ENCODE measurements at places on chromosomes 13 and 19.

- DNase-seq: no peak
Measured at GRCh38 chr19:39419003-39419402, 6.5 kb downstream of the PLEKHG2 start.

GRCh38 chr13:93740334-93740733, 513.7 kb downstream of the GPC6 start:
- no peak for DNase-seq

DNA sequence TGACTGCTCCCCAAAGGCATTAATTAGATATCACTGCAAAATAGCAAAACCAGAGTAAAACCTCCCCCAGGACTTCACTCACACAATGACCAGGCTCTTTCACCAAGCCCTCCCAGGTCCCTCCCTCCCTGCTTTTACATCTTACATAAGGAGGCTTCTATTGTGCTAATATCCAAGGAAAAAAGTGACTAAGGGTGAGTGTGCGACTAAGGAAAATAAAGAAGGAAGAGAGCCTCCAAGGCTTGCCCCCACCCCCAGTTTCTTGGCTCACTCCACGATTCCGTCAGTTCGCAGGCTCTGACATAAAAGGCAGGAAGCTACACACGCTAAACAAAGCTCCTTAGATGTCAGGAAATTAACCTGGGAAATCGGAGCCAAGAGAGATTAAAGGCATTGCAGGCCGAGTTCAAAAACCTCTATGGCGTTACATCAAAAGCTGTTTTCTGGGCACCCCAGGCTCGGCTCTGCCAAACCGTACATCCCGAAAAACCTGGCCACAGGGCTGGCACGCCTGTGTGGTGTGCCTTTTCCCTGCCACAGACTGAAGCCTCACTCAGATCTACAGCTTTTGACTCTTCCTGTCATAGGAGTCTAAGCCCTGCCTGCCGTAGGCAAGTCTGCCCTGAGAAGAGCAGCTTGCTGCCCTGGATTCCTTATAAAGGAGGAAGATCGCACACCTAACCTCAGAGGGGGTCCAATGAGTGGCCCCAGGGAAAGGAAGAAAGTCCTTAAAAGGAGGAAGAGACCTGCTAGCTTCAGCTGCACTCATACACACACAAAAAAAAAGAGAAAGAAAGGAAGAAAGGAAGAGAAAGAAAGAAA, 67.0 kb upstream of the SERP2 start:
- no peak for DNase-seq

DNA sequence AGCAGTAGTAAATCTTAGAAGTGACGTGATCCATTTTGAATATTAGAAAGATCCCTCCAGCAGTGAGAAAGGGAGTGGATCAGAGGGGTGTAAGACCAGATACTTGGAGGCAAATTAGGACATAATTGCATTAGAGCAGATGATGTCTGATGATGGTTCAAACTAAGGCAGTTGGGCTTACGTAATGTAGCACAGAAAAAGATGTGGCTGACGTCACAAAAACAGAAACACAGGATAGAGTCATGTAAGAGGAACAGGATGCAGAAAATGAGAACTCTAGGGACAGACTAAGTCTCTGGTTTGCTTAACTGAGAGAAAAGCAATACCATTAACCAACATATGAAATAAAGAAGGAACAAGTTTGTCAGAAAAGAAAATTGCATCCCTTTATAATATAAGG, 392.5 kb upstream of the DACH1 start:
- DNase-seq: no peak

GRCh38 chr19:30004403-30004802, 62.4 kb downstream of the URI1 start:
- no peak for DNase-seq

DNA sequence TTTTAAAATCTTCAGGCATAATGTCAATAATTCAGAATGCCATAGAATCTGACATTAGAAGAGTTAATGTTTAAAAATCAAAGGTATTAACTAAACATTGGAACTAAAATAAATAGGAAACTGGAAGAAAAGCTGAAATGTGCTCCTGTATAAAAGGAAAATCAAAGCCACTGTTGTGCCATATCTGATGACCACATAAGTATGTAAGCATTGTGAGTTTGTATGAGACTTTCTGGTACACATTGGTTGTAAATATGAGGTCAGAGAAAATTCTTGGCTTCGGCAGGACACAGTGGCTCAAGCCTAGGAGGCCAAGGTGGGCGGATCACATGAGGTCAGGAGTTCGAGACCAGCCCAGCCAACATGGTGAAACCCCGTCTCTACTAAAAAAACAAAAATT, 48.3 kb upstream of the INTS6 start:
- DNase-seq: no peak

DNA sequence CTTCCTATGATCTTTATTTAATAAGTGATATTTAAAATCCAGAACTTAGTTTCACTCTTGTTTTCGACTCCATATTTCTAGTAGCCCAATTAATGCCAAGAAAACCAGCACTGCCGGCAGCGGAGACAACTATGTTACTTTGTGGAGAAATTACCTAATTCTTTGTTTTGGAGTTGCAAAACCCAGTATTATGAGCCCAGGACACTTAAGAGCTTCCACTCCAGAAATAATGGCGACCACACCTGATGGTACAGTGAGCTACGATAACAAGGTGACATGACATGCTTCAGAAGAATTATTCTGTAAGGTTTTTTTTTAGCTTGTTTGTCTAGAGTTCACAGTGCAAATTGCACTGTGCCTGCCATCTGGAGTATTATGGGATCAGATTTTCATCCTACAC, 136.4 kb downstream of the ZAR1L start:
- DNase-seq: no peak

DNA sequence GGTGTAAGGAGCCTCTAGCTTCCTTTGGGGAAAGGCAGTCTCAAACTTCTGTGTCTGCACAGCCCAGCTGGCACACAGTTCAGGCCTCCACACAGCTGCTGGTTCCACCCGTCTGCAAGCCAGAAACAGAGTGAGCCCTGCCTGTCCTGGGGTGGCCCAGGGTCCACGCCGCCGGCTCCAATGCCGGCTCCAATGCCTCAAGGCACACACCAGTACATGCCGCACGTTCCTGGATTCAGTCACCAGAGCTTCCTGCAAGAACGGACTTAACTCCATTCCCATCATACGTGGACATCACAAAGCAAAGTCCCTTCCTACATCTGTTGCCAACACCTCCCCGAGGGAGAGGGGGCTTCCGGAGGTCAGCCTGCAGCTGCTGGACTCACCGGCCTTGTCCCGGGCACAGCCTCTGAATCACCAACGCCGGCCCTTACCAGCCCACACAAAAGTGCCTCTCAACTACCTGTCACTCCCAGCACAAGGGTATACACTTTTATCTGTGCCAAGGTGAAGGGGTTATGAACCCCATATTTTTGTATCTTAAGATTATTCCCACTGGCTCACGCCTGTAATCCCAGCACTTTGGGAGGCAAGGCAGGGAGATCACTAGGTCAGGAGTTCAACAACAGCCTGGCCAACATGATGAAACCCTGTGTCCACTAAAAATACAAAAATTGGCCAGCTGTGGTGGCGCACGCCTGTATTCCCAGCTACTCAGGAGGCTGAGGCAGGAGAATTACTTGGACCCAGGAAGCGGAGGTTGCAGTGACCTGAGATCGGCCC, 8.5 kb downstream of the SH3GL1 start:
- DNase-seq: no peak

- DNase-seq: peak; percentile 25
Measured at GRCh38 chr19:33302175-33302973, at the start of gene CEBPA. CEBPA (minus strand) TSS chr19:33302534; CDS start chr19:33302414, 120 bp downstream.

- no peak for DNase-seq
Measured at GRCh38 chr19:10328558-10329429, 4.5 kb downstream of the RAVER1 start.

- peak; percentile 68 for DNase-seq
Measured at GRCh38 chr13:73708393-73708985, 425.7 kb downstream of the KLF12 start.

DNA sequence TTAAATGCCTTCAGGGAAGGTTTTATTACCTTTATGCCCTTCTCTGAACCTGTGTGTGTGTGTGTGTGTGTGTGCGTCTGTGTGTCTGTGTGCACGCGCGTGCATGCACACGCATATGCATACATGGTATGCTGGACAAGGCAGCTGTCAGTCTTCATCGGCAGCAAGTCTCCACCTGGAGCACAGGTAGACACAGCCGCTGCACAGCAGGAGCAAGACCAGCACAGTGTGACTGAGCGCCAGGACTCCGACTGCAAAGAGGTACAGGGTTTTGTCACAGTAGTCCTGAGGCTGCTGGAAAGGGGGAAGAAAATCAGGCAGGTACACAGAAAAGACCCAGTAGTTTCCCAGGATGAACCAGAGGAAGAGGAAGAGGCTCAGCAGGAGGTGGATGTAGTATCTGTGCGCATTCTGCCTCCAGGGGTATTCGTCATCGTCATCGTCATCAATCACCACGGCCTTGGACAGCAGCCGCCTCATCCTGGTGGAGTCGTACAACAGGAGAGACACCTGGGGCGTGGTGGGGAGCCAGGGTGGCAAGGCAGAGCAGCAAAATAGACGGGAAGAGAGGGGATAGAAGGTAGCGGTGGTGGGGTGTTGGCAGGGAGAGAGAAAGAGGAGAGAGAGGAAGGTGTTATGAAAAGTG, 12.8 kb upstream of the DHRS12 start:
- DNase-seq: no peak

- no peak for DNase-seq
Measured at GRCh38 chr13:107531816-107532215, 683.5 kb downstream of the LIG4 start.

GRCh38 chr19:19269952-19270694, 3.0 kb downstream of the TM6SF2 start:
- DNase-seq: no peak

DNA sequence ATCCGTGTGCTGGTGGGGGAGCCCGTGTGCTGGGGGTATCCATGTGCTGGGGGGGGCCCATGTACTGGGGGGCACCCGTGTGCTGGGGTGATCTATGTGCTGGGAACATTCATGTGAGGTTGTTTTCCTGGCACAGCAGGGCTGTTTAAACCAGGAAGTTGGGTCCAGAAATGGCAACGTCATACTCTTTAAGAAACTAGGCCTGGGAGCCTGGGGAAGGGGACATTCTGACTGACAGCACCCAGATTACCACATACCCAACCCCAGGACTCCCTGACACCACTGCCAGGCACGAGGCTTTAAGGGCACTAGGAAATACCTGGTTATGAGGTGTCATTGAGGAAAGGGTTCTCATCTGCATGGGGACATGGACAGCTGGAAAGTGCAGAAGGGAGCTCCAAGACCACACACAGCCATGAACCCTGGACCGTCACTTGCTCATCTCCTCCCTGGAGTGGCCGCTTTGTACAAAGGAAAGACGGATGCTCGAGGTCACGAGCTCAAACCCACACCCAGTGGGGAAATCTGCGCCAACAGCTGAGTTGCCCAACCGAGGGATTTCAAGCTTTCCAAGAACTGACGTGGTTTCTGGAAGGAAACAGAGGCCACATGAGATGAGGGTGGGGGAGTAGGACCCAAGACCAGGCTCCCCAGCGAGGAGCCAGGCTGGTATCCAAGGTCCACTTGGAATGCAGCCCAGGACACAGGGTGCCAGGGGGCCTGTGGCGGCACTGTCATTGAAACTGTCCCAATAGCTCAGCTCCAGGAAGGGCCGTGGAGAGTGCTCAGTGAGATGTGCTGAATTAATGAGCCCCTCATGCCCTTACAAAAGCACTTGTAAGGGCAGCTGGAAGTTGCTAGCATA, 40.9 kb downstream of the RAB20 start:
- DNase-seq: peak; percentile 43

GRCh38 chr19:7368456-7368855, 19.7 kb downstream of the ARHGEF18 start:
- DNase-seq: no peak

DNA sequence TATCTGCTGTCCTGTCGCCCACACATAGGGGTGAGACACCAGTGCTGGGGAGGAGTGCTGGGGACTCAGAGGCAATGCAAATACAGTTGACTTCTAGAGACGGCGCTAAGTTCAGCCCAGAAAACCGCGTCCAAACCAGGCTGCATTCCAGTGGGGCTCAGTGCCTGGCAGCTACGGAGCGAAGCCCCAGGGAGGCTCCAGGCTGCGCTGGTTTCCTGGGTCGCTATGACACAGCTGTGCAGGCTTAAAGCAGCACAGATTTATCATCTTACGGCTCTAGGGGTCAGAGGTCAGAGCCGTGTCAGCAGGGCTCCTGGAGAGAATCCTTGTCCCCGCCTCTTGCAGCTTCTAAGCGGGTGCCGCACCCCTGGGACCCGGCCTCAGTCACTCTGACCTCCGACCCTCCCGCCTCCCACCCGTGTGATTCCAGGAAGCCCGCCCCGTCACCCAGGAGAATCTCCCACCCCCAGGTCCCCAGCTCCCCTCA, 61.6 kb downstream of the ANKRD10 start:
- no peak for DNase-seq

DNA sequence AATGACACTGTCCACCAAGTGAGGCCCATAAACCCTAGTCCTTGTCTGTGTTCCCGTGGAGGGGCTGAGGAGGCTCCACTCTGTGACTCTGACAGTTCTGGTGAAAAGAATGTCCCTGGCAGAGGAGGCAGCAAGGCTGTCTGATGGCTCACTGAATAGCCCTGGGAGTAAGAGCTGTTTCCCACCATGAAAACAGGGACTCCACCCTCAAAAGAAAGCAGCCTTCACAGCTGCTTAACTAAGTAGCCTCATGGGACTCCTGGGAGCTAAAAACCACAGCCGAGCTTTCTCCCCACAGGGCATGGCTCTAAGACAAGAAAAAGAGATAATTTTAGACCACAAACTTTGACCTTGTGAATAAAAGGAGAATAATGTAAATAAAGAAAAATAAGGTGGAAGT, 135.1 kb upstream of the FRY start:
- DNase-seq: no peak

GRCh38 chr19:38255383-38256014, 675 bp downstream of the PPP1R14A start:
- DNase-seq: no peak

DNA sequence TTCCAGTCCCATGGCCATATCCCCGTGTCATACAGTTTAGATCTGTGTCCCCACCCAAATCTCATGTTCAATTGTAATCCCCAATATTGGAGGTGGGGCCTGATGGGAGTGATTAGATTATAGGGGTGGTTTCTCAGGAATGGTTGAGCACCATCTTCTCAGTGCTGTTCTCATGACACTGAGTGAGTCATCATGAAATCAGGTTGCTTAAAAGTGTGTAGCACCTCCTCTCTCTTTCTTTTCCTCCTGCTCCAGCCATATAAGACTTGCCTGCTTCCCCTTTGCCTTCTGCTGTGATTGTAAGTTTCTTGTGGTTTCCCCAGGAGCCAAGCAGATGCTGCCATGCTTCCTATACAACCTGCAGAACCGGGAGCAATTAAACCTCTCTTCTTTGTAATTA, 197.8 kb downstream of the NALCN start:
- DNase-seq: no peak

- DNase-seq: no peak
Measured at GRCh38 chr13:30255696-30256095, 51.7 kb downstream of the KATNAL1 start.

DNA sequence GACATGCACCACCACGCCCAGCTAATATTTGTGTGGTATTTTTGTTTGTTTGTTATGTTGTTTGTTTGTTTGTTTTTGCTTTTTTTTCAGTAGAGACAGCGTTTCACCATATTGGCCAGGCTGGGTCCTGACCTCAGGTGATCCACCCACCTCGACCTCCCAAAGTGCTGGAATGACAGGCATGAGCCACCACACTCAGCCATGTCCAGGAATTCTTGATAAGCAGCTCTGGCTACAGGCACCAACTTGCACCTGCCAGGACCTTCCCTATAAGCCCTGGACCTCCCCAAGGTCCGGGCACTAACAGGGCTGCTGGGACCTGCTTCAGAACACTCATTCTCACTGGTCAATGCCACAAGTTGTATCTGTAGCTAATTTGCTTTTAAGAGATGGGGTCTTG, 48.7 kb downstream of the TINCR start:
- DNase-seq: no peak
